Activated naive CD4-positive, alpha-beta T cell treated with anti-CD3 and anti-CD28 coated beads, Interleukin-2, amount 10 ng/mL, durations not matched to agents 7 days and 5 days (primary cell): ENCODE measurements at places on chromosomes 12 and 14.
A peak's percentile ranks its signal among the peaks of the same experiment; 100 is the strongest.

- DNase-seq, result peak; percentile 92
These were observed 729 bp downstream of the OSBPL8 start for GRCh38 chr12:76558684-76559399.

DNA sequence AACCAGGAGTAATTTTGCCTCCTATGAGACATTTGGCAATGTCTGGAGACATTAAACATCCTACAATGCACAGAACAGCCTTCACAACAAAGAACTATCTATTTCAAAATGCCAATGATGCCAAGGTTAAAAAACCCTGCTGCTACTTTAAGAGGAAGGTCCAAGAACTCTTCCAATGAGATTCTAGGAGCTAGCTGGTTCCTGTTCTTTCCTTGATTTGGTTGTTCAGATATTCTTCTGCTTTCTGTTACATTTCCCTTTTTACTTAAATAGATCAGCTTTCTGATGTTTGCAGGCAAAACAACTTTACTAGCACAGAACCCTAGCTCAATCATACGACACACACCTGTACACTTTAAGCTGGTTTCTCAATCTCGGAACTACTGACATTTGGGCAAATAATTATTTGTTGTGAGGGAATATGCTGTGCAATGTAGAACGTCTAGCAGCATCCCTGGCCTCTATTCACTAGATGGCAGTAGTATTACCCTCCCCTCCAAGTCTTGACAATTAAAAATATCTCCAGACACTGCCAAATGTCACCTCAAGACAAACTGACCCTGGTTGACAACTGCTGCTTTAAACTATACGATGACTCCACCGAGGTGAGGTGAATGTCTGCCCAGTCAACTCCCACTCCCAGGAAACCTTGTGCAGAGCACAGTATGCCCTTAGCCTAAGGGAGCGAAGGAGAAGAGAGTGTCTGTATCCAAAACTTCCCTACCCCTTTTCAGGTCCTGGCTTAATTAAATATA lies 4.4 kb downstream of the BLTP3B start:
- DNase-seq, result no peak

GRCh38 chr12:75986001-75986746 lies 45.4 kb downstream of the PHLDA1 start:
- DNase-seq, result no peak

- DNase-seq, result no peak
These were observed 887.8 kb downstream of the TRHDE start for GRCh38 chr12:73159954-73160353.

- no peak for DNase-seq
These were observed 19.4 kb downstream of the GRIN2B start for GRCh38 chr12:13961971-13962370.

DNA sequence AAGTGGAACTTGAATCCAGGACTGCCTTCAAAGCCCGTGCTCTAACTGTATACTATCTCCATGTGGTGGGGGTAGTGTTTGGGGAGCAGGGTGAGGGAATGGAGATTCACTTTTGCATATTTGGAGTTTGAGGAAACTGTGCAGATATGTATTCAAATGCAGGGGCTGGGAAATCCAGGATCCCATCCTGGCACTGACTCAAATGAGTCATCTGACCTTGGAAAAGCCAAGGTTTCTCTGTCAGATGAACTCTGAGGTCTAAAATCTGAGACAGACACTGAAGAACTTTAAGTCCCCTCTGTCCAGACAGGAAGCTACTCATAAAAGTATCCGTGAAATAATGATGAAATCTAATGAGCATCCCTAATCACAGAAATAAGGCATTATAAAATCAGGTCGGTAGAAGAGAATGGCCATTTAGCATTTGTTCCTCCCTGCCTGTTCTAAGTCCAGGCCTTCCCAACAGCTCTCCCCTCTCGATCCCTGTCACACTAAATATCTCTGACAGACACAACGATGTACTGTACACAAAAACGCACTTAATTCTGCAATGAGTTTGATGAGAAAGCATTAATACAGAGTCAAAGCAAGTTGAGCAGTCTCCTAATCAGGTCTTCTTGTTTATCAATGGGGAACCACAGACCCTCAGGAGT lies 14.4 kb downstream of the NIN start:
- no peak for DNase-seq

DNA sequence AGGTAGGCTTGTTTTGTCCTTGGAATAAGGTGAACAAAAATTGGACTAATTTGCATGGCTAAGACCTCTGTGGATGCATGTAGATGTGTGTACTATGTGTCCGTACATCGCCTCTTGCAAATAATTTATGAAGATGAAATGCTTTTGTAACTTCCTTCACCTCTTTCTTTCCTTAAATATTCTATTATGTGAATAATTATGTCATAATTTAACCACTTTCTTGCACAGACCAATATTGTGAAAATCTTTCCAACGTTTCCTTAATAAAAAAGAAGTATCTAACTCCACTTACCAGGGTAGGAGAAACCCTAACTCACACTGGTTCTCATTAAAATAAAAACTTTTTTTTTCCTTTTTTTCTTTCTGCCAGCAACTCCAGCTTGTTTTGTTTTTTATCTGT lies 4.0 kb downstream of the NANOG start:
- no peak for DNase-seq

GRCh38 chr14:50531595-50532501 lies 521 bp downstream of the MAP4K5 start:
- peak; percentile 52 for DNase-seq

GRCh38 chr14:93002049-93002448 lies 79.1 kb downstream of the CHGA start:
- no peak for DNase-seq
